Karpas-422 (cell line): ENCODE measurements at places on chromosomes 2 and 18. TPM values are rescaled to one million over a fixed set of nuclear protein-coding genes. Genes with fewer than 3 reads are reported as not detected.

DNA sequence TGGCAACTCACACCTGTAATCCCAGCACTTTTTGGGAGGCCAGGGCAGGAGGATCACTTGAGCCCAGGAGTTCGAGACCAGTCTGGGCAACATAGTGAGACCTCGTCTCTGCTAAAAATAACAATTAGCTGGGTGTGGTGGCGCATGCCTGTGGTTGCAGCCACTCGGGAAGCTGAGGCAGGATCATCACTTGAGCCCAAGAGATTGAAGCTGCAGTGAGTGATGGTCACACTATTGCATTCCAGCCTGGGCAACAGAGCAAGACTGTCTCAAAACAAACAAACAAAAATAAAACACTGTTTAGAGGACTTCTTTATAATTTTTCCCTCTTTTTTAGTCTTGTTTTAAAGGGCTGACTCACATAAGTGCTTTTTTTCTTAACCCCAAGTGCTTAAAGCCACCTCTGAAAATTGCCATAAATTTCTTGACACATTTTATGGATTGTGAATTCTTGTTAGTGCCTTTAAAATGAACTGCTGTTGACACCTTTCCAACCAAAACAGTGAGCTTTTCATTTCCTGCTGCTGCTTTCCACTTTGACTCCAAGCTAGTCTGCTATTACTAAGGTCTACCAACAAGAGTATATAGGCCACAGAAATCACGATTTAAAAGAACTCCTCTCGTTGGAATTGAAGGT is 41.7 kb downstream of the CYP20A1 start:
- H3K27ac ChIP-seq: no peak overlapping the region
- H3K4me3 ChIP-seq: no peak overlapping the region
- no peaks in the 10 kb centered on the region for H3K4me1 ChIP-seq
- no peak for DNase-seq

GRCh38 chr2:44549099-44549471 is 187.3 kb downstream of the CAMKMT start:
- H3K27ac ChIP-seq: no peak overlapping the region
- no peak overlapping the region for H3K4me3 ChIP-seq
- DNase-seq: no peak
- no peaks in the 10 kb centered on the region for H3K27me3 ChIP-seq
- no peaks in the 10 kb centered on the region for H3K36me3 ChIP-seq

DNA sequence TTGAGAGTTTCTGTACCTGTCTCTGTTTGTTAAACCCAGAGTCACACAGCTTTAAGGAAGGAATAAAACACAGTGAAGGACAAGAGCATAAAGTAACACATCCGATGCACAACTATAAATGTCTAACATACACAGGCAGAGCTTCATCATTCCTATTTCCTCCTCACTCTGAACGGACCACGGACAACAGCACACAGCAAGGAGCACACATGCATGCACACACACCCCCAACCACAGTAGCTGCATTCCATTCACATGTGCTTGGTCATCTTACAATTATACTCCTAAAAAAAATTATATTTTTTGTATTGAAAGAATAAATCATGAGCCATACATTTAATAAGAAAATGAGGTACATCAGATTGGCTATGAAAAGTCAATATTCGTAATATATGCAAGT is 58.3 kb downstream of the ID2 start:
- no peak overlapping the region for H3K27ac ChIP-seq

DNA sequence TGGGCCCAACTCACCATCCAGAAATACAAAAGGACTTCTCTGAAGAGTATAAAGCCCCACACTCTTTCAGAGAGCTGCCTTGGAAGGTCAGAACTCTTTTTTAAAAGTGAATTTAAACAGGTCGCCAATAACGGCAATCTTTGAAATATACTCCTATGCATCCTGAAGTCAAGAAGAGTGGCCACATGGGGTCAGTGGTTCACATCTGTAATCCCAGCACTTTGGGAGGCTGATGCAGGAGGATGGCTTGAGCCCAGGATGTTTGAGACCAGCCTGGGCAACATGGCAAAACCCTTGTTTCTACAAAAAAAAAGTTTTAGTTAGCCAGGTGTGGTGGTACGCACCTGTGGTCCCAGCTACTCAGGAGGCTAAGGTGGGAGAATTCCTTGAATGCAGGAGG is 68.1 kb upstream of the FZD7 start:
- no peaks in the 10 kb centered on the region for H3K36me3 ChIP-seq
- no peak overlapping the region for H3K4me3 ChIP-seq
- H3K27ac ChIP-seq: no peak overlapping the region
- no peak for DNase-seq
- H3K27me3 ChIP-seq: no peaks in the 10 kb centered on the region

DNA sequence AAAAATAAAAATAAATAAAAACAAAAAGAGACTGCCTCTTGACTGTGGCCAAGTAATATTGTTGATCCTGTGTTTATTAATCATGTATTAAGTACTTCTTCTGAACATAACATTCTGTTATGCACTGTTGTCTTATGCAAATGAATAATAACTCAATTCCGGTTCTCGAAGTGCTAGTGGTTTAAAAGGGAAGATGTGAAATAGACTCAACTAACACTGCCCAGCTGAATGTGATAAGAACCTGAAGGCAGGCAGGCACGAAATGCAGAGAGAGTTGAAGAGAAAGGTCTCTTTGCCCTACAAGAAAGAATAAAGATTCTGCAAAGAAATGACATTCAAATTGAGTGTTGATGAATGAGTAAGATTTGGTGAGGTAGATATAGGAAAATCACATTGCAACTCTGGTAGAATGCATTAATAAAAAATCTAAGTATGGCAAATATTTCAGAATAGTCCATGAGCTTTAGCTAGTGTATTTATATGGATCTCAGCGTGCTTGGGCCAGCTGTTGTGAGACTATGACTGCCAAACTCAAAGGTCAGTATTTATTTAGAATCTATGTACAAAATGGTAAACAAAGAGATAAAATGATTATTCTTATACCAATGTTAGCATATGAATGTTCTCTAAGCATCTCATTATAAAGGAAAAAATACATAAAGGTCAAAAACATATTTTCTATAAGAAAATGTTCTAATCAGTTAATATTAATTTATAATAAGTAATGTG is 352.3 kb upstream of the CDH7 start:
- no peaks in the 10 kb centered on the region for H3K4me1 ChIP-seq
- no peak overlapping the region for H3K27ac ChIP-seq
- no peaks in the 10 kb centered on the region for H3K36me3 ChIP-seq
- DNase-seq: no peak

- no peak for DNase-seq
- no peaks in the 10 kb centered on the region for H3K4me1 ChIP-seq
- H3K27me3 ChIP-seq: no peaks in the 10 kb centered on the region
- H3K27ac ChIP-seq: no peak overlapping the region
- H3K36me3 ChIP-seq: no peaks in the 10 kb centered on the region
- H3K4me3 ChIP-seq: no peak overlapping the region
These were observed 52.3 kb downstream of the TCF7L1 start for GRCh38 chr2:85185431-85185940.

DNA sequence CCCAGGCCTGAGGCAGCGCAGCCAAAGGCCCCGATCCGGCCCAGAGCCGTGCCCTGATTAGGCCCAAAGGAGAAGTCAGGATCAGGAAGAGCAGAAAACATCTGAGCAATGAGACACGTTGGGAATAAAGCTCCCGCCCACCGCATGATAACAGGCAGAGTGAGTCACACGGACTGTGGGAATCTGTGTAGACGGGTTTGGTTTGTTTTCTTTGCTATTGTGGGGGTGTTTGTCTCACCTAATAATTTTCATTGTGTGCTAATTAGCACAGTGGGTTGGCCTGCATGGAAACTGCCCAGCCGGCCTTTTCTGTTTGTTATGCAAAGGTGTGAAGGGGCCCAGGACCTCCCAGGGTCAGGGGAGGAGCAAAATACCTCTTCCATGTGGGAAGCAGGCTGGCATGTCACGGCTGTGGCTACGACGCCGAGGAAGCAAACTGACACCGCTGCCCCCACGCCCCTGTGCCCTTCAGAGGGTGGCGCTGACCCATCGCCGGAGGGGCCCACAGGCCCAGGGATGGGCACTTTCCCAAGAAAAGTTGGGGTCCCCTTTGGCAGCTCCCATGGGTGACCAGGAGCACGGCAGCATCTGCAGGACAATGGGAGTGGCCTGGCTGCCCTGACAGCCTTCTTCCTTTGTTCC is 68.4 kb upstream of the CTDP1 start:
- no peak overlapping the region for H3K27ac ChIP-seq
- H3K36me3 ChIP-seq: no peaks in the 10 kb centered on the region
- H3K4me3 ChIP-seq: no peak overlapping the region

DNA sequence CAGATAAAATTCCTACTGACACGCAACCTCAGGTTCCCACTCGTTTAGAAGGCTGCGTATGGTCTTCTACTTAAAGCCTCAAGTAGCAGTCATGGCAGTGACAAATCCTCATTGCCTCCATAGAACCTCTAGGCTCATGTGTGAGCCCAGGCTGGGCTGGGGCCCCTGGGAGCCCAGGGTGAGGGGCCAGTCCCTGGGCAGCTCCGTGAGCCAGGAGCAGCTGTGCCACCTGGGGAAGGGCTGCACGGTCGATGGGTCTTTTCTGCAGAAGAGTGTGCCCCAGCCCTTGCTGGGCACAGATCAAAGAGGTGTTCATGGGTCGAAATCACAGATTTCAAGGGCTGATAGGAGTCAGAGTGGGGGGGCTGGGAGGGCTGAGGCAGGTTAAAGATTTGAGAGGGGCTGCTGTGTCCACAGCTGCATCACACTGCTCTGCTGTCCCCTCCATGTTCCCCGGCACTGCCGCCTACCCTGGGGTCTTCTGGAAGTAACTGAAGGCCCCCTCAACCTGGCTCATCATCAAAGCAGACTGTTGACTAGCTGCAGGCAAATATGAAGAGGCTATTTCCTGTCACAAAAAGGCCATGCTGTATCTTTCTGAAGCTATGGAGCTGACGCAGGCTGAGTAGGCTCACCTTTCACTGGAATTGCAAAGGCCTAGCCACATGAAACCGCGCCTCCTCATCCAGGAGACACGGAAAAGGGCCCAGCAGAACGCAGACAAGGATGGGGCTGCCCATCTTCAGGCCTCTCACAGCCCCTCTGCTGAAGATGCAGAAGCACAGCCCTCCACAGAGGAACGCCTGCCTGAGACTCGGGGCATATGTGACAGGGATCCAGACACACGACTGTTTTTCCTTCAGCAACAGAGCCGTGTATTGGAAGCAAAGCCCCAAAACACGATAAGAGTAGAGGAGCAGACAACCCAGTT is 35.7 kb upstream of the ALPP start:
- H3K4me1 ChIP-seq: no peaks in the 10 kb centered on the region
- no peak for DNase-seq
- H3K27me3 ChIP-seq: no peaks in the 10 kb centered on the region
- no peaks in the 10 kb centered on the region for H3K36me3 ChIP-seq
- H3K27ac ChIP-seq: no peak overlapping the region

- H3K4me3 ChIP-seq: no peak overlapping the region
- no peaks in the 10 kb centered on the region for H3K36me3 ChIP-seq
These were observed 7.0 kb upstream of the ALPK2 start for GRCh38 chr18:58635891-58636290.

DNA sequence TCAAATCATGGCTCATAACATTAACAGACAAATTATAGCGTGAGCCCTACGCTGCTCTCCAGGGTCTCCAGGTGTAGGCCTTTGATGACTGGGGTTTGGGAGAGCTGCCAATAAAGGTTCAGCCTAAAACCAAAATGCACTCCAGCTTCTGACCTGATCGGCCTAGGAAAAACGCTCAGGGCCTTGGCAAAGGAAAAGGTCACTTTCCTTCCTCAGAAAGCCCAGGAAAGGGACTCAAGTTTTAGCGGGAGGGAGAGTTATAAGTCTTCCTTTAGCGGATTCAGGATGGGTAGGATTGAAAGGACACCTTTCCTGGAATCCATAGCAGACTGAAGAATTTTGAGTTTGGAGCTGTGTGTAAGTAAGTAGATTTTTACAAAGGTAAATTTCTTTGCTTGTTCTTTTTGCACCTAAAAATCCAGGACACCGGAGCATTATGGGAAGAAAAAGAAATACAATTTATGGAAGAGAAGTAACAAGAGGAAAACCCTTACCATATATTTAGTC is 8.8 kb downstream of the EVX2 start:
- H3K36me3 ChIP-seq: no peaks in the 10 kb centered on the region
- no peaks in the 10 kb centered on the region for H3K27me3 ChIP-seq
- DNase-seq: no peak
- H3K4me1 ChIP-seq: no peaks in the 10 kb centered on the region

- H3K27ac ChIP-seq: no peak overlapping the region
- H3K4me1 ChIP-seq: no peaks in the 10 kb centered on the region
- DNase-seq: no peak
- H3K36me3 ChIP-seq: no peaks in the 10 kb centered on the region
These were observed 105.3 kb upstream of the SIX3 start for GRCh38 chr2:44836174-44836573.

GRCh38 chr2:127049927-127050802 is 56.8 kb downstream of the BIN1 start:
- no peak overlapping the region for H3K27ac ChIP-seq
- no peak overlapping the region for H3K4me3 ChIP-seq
- DNase-seq: peak; percentile 80
- H3K4me1 ChIP-seq: no peaks in the 10 kb centered on the region
- no peaks in the 10 kb centered on the region for H3K27me3 ChIP-seq

DNA sequence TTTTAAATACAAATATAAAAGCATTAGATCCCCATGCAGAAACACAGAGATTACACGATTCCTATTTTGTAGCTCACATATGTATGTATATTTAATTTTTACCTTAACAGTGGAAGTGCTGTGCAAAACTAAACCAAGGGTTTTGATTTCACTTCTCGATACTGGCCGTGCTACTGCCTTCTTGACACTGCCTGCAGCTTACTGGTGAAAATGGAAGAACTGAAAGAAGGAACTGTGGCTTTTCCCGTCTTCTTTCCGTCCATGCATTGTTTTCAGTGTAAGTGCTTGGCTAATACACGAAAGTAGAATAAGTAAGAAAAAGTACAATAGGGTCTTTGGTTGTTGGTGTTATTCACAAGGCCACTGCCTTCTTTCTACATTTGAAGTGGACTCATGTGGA is 129.5 kb downstream of the NDUFA10 start:
- H3K27ac ChIP-seq: no peak overlapping the region
- no peaks in the 10 kb centered on the region for H3K4me1 ChIP-seq
- peak; percentile 33 for DNase-seq
- no peaks in the 10 kb centered on the region for H3K36me3 ChIP-seq
- no peak overlapping the region for H3K4me3 ChIP-seq
- H3K27me3 ChIP-seq: no peaks in the 10 kb centered on the region

DNA sequence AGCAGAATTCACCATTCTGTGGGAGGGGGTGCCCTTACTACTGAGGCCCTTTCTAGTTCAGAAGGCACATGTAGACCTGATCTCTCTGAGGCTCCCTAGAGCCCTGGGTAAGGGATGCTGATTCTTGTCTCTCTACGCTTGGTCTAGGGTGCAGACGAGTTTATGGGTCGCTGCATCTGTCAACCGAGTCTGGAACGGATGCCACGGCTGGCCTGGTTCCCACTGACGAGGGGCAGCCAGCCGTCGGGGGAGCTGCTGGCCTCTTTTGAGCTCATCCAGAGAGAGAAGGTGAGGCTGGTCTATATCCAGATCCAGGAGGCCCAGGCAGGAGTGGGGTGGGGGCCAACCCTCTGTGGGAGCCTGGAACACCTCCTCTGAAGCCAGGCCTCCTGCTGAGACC is 147.2 kb downstream of the DYSF start:
- H3K27me3 ChIP-seq: no peaks in the 10 kb centered on the region
- H3K27ac ChIP-seq: no peak overlapping the region
- H3K36me3 ChIP-seq: no peaks in the 10 kb centered on the region

The IL1R1 gene
- not detected in 2 replicates for total RNA-seq

The FOXD4L1 gene
- 0.60 and 0.72 TPM in 2 replicates for total RNA-seq

The ALS2 gene
- 13.9 and 21.4 TPM in 2 replicates for total RNA-seq

The GALNT5 gene
- not detected in 2 replicates for total RNA-seq

The SFT2D3 gene
- 3.2 and 4.0 TPM in 2 replicates for total RNA-seq

The DHRS9 gene
- total RNA-seq: 0.40 and 2.1 TPM in 2 replicates

The VIT gene
- total RNA-seq: not detected in 2 replicates

The SLC8A1 gene
- not detected in 2 replicates for total RNA-seq

The RIT2 gene
- total RNA-seq: not detected in 2 replicates

The PLCL1 gene
- total RNA-seq: not detected in 2 replicates

The ABCA12 gene
- not detected in 2 replicates for total RNA-seq

The DPP4 gene
- total RNA-seq: not detected in 2 replicates
